ENCODE measurements at places on chromosomes 5 and 9. TPM values are rescaled to one million over a fixed set of nuclear protein-coding genes. Genes with fewer than 3 reads are reported as not detected.

MYOT gene
- total RNA-seq, result not detected

GRCh38 chr5:67610186-67610912, 413.8 kb upstream of the CD180 start:
- DNase-seq, result no peak
- no peaks in the 10 kb centered on the region for H3K36me3 ChIP-seq
- H3K27me3 ChIP-seq, result peaks cover 8% of the 10 kb centered on the region
- no peak overlapping the region for H3K27ac ChIP-seq

- DNase-seq, result no peak
- peaks cover 3% of the 10 kb centered on the region for H3K27me3 ChIP-seq
- no peak overlapping the region for H3K4me3 ChIP-seq
Observed at GRCh38 chr9:70111641-70112236, 68.1 kb downstream of the MAMDC2 start.

GRCh38 chr9:111821006-111821528, 26.3 kb upstream of the SHOC1 start:
- H3K27me3 ChIP-seq, result no peaks in the 10 kb centered on the region
- no peak overlapping the region for H3K27ac ChIP-seq
- H3K36me3 ChIP-seq, result no peaks in the 10 kb centered on the region
- no peak overlapping the region for H3K4me3 ChIP-seq
- no peak for DNase-seq

DNA sequence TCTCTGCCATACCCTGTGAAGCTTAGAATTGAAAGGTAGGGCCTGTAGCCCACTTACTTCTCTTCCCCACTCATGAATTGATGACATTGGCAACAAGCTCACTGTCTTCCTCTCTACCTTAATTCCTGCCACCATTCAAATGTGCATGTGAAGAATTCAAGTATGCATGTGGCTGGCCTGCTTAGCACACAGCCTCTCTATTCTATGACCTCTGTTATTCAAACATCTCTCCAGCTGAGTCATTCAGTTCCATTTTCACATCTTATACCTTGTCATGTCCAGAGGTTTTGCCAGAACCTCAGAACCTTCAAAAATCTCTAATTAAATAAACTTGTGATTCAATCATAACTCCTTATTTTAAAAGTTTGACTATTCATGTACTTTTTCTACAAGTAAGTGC, 114.7 kb upstream of the MAN2A1 start:
- no peaks in the 10 kb centered on the region for H3K36me3 ChIP-seq
- H3K27ac ChIP-seq, result no peak overlapping the region
- H3K4me1 ChIP-seq, result no peaks in the 10 kb centered on the region
- H3K27me3 ChIP-seq, result no peaks in the 10 kb centered on the region
- no peak for DNase-seq

GRCh38 chr9:133127340-133127981, 6.4 kb upstream of the RALGDS start:
- H3K27me3 ChIP-seq, result no peaks in the 10 kb centered on the region
- H3K36me3 ChIP-seq, result no peaks in the 10 kb centered on the region
- H3K4me1 ChIP-seq, result peaks cover 43% of the 10 kb centered on the region
- peak overlapping the region; percentile 25 for H3K27ac ChIP-seq
- peak; percentile 42 for DNase-seq

DNA sequence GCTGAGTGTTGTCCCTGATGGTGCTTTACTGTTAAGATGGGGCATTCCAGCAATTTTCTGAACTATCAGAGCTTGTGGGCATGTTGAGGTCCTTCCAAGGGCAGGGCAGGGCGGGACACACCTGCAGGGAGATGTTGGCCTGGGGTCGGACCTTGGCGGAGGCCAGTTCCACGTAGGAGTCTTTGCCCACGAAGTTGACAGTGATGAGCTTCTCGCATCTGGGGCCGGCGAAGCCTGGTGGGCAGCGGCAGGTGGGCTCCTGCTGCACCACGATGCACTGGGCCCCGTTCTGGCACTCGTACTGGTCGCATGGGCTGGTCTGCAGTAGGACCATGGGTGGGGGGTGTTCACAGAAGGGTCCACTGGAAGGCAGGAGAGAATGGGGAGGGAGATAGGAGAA, 106.4 kb upstream of the PANK3 start:
- no peak overlapping the region for H3K4me3 ChIP-seq
- H3K27me3 ChIP-seq, result no peaks in the 10 kb centered on the region
- no peak for DNase-seq

- no peak overlapping the region for H3K27ac ChIP-seq
- DNase-seq, result no peak
- no peaks in the 10 kb centered on the region for H3K27me3 ChIP-seq
- H3K4me3 ChIP-seq, result no peak overlapping the region
- no peaks in the 10 kb centered on the region for H3K4me1 ChIP-seq
Observed at GRCh38 chr5:17719592-17719991, 85.3 kb downstream of the TAF11L14 start.

MED7 gene
- total RNA-seq, result 21.0 TPM

DNA sequence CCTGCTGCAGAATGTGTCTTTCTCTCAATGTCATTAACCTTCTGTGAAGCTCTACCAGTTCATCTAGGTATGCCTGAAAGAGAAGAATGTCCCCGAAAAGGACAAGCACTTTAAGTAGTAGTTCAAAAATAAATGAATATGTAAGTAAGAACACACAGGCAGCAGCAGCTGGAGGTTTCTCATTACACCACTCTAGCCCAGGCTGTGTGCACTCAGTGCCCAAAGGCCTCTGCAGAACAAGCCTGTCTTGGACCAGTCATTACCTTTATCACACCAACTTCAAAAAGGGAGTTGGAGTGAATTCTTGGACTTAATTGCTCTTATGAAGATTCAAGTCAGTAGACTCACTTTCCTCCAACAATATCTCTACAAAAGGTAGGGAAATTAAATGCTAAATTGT, 268.8 kb downstream of the MLLT3 start:
- no peaks in the 10 kb centered on the region for H3K27me3 ChIP-seq
- no peak overlapping the region for H3K27ac ChIP-seq

GRCh38 chr9:37801287-37801850, 772 bp downstream of the DCAF10 start:
- peaks cover 2% of the 10 kb centered on the region for H3K36me3 ChIP-seq
- peak; percentile 25 for DNase-seq
- H3K27ac ChIP-seq, result peak overlapping the region; percentile 18
- peak overlapping the region; percentile 93 for H3K4me3 ChIP-seq

DNA sequence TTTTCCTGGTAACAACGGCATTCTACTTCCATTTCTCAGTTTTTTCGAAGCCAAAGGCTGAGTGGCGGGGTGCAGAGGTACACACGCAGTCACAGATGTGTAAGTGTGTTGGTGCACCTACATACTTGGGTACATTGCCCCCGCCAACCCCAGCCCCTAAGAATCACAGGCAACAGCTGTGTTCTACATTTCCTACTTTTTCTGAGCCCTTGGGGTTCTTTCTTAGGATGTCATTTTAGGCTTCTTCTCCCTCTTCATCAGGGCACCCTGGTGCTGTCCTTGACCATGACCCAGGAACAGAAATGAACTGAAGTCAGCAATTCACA, 104.8 kb downstream of the PAX5 start:
- H3K36me3 ChIP-seq, result no peaks in the 10 kb centered on the region
- peaks cover 13% of the 10 kb centered on the region for H3K27me3 ChIP-seq
- H3K4me3 ChIP-seq, result no peak overlapping the region
- H3K4me1 ChIP-seq, result peaks cover 24% of the 10 kb centered on the region
- no peak for DNase-seq

DNA sequence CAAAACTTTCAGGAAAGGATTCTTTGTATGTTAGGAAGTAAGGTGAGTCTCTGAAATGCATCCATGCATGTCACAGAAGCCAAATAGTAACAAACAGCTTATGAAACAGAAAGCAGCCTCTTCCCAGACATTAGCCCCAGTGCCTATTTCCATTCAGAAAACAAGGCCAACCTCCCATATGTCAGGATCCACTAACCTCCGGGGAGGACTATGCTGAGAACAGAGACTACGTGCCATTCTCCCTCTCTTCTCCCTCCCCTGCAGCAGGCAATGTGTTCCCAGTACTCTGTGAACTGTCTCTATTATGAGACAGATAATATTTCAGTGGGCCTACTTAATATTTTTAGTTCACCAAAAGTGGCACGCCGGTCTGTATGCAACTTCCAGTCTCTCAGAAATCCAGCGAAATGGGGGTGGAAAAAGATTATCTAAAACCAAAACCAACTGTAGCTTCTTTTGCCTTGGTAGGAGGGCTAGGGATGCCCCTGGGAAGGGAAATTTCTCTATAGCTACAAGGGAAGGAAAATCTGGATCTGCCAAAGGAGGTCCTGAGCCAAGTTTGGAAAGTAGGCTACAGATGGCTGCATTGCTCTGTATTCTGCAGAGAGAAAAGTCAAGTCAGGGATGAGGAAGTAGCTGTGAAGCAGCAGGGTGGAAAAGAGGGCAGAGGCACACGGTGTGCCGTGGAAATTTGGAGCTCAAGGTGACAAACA, 42.0 kb downstream of the VLDLR start:
- H3K4me3 ChIP-seq, result no peak overlapping the region
- no peak overlapping the region for H3K27ac ChIP-seq
- H3K36me3 ChIP-seq, result peaks cover 5% of the 10 kb centered on the region
- no peaks in the 10 kb centered on the region for H3K27me3 ChIP-seq
- no peaks in the 10 kb centered on the region for H3K4me1 ChIP-seq

ZNF483 gene
- total RNA-seq, result 2.3 TPM

- peaks cover 19% of the 10 kb centered on the region for H3K27me3 ChIP-seq
- no peaks in the 10 kb centered on the region for H3K36me3 ChIP-seq
- no peak overlapping the region for H3K4me3 ChIP-seq
- no peak overlapping the region for H3K27ac ChIP-seq
- no peaks in the 10 kb centered on the region for H3K4me1 ChIP-seq
Observed at GRCh38 chr5:180160215-180160614, 48.8 kb downstream of the RASGEF1C start.

DNA sequence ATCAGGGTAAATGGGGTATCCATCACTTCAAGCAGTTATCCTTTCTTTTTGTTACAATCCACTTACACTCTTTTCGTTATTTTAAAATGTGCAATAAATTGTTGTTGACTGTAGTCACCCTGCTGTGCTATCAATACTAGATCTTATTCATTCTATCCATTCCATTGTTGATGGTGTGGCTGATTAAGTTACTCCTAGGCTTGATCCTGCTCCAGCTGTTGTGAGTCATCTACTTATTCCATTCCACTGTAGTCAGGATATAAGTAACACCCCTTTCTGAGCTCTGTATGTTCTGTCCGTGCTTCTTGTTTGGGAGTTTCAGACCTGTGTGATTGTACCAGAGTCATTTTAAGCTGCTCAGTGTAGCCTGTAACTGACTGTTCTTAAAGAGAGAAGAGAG, 122.5 kb upstream of the RUSC2 start:
- no peak overlapping the region for H3K27ac ChIP-seq
- no peak for DNase-seq
- no peak overlapping the region for H3K4me3 ChIP-seq
- H3K27me3 ChIP-seq, result no peaks in the 10 kb centered on the region
- no peaks in the 10 kb centered on the region for H3K36me3 ChIP-seq
- no peaks in the 10 kb centered on the region for H3K4me1 ChIP-seq

DNA sequence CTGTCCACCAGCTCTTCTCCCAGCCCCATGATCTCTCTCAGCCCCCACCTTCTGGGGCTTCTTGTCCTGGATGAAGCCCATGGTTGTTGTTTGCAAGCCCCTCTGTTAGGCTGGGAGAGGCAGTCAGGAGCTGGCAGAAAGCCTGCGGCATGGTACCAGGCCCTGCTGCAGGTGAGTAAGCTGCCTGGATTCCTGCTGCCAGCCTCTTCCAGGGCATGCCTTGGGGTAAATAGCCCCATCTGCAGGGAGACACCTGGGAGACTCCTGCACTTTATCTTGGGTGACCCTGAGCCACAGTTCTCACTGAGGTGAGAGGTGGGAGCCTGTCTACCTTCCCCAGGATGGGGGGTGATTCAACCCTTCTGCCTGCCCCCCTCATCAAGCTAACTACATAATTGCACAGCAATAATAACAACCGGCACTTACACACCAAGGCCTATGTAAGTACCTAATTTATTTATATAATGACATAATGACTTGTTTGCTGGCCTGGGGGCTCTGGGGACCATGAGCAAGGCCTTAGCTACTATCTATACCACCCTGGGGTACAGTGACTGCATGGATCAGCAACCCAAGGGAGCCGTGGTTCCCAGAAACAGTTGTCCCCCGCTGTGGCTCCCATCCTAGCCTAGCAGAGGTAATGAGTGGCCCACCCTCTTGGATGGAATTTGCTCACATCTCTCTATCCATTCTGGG, 116.0 kb downstream of the PSD2 start:
- no peaks in the 10 kb centered on the region for H3K4me1 ChIP-seq
- no peak for DNase-seq
- H3K36me3 ChIP-seq, result no peaks in the 10 kb centered on the region
- H3K27ac ChIP-seq, result no peak overlapping the region
- H3K4me3 ChIP-seq, result no peak overlapping the region

DNA sequence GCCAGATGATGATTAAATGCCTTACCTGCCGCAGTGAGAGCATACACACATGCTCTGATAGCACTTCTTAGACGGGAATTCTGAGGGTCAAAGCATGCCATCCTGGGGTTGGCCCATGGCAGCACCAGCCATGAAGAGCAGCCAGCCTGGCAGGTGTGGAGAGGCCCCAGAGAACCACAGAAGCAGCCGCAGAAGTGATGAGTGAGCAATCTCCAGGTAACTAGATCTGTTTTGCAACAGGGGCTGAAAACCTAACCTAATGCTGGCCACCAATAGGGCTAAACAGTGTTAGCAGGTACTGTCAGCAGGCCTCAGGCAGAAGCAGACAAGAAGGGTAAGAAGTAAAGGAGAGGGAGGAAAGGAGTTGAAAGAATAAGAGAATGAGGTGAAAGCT, 33.5 kb upstream of the HOMER1 start:
- no peak overlapping the region for H3K27ac ChIP-seq
- H3K36me3 ChIP-seq, result no peaks in the 10 kb centered on the region
- no peaks in the 10 kb centered on the region for H3K4me1 ChIP-seq
- H3K27me3 ChIP-seq, result no peaks in the 10 kb centered on the region

MVB12B gene
- 2.6 TPM for total RNA-seq

CFAP157 gene
- total RNA-seq, result 0.07 TPM

TXNDC8 gene
- not detected for total RNA-seq

SLC22A4 gene
- total RNA-seq, result 2.0 TPM

SEMA6A gene
- total RNA-seq, result 0.10 TPM

DNA sequence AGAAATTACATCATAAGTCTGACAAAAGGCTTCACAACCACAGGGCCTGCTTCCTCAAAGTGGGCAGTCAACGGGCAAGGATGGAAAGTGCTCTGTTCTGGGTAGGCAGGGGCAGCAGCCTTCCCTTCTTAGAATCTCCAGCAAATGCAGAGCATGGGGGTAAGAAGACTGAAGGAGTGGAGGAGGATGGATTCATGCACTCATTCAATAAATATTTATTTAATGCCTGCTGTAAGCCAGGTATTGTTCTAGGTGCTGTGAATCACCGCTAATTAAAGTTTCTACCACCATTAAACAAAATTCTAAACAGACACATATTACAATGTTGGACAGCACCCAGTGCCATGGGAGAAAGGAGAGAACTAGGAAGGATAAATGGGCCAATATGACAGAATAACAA, 195.6 kb downstream of the ELAVL2 start:
- no peaks in the 10 kb centered on the region for H3K27me3 ChIP-seq
- no peak for DNase-seq
- no peak overlapping the region for H3K4me3 ChIP-seq
- no peak overlapping the region for H3K27ac ChIP-seq
- no peaks in the 10 kb centered on the region for H3K36me3 ChIP-seq

- H3K27ac ChIP-seq, result no peak overlapping the region
- no peaks in the 10 kb centered on the region for H3K4me1 ChIP-seq
- H3K36me3 ChIP-seq, result no peaks in the 10 kb centered on the region
- DNase-seq, result no peak
- no peak overlapping the region for H3K4me3 ChIP-seq
Observed at GRCh38 chr9:74610523-74611061, 113.5 kb downstream of the RORB start.

PPP3R2 gene
- not detected for total RNA-seq

GRCh38 chr9:24051587-24051986, 225.5 kb upstream of the ELAVL2 start:
- H3K27ac ChIP-seq, result no peak overlapping the region
- H3K27me3 ChIP-seq, result no peaks in the 10 kb centered on the region
- no peak overlapping the region for H3K4me3 ChIP-seq
- no peak for DNase-seq

Measured in activated naive CD4-positive, alpha-beta T cell treated with anti-CD3 and anti-CD28 coated beads for 36 hours (primary cell).